ENCODE measurements at places on chromosomes 12 and 14.

GRCh38 chr12:99522456-99522855 is 125.1 kb upstream of the GARIN6 start:
- DNase-seq = no peak

DNA sequence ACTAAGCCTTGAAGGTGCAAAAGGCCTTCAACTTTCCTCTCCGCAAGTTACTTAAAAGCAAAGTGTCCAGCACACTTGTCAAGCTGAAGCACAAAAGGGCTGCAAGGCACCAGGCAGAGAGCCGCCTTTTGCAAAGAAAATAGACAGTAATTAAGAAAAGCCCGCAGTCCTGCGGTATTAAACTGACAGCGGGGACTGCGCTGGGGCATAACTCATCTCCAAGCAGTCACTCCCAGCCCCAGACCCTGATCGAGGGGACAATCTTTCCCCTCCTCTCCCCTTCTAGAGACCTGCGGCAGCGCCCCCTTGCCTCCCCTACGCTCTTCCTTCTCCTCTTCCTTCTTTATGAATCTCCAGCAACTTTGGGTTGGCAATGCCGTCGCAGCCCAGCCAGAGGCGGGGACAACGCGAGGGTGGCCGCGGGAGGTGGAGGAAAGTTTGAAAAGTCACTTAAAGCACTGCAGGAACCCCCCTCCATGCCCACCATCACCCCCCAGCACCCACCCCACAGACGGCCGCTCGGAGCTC is 200.9 kb upstream of the CAND1 start:
- no peak for DNase-seq

- DNase-seq = no peak
These were observed 61.0 kb downstream of the SRGAP1 start for GRCh38 chr12:63905544-63905943.

- DNase-seq = no peak
These were observed 9.5 kb downstream of the BTG1 start for GRCh38 chr12:92136026-92136730.

GRCh38 chr12:15059123-15059522 is 86.3 kb downstream of the PDE6H start:
- no peak for DNase-seq

DNA sequence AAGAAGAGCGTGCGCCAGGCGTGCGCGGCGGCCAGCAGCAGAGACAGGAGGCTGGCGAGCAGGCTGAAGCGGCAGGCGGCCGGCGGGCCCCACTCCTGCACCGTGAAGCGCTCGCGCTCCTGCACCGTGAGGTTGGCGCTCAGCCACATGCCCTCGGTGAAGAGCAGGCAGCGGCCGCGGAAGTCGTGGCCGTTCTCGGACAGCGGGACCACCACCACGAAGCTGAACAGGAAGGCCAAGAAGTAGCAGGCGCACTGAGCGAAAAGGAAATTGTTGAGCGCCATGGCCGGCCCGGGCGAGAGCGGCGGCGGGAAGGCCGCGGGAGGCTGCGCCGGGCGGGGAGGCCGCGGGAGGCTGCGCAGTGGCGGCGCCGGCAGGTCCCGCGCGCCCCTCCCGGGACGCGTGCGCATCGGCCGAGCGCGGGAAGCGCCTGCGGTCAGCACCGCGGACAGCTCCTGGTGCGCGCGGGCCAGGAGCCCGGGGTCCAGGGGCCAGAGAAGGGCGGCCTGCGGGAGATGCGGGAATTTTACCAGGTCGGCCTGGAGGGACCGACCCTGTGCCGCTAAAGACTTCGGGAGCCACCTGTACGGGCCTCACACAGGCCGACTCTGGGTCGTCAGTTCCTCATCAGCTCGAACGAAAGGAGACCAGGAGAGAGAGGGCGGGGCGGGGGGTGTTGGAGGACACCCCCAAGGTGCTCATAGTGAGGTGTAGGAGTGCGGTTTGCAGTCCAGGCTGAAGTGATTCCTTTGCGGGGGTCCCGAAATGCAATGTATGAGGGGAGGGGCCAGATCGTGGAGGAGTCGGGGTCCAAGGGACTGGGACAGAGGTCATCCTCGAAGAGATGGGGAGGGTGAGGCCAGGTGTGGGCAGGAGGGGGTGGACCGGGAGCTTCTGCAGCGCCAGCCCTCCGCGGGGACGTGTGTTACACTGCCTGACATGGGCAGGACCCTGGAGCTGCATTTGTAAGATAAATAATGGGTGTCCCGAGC is at the start of gene TMEM179:
TSS of gene TMEM179 (minus strand) at position 315 of the 992 bp plus-strand sequence. CDS start at position 284, 31 bp downstream.
- DNase-seq = peak; percentile 14

GRCh38 chr14:28381656-28382055 is 384.9 kb upstream of the FOXG1 start:
- no peak for DNase-seq

DNA sequence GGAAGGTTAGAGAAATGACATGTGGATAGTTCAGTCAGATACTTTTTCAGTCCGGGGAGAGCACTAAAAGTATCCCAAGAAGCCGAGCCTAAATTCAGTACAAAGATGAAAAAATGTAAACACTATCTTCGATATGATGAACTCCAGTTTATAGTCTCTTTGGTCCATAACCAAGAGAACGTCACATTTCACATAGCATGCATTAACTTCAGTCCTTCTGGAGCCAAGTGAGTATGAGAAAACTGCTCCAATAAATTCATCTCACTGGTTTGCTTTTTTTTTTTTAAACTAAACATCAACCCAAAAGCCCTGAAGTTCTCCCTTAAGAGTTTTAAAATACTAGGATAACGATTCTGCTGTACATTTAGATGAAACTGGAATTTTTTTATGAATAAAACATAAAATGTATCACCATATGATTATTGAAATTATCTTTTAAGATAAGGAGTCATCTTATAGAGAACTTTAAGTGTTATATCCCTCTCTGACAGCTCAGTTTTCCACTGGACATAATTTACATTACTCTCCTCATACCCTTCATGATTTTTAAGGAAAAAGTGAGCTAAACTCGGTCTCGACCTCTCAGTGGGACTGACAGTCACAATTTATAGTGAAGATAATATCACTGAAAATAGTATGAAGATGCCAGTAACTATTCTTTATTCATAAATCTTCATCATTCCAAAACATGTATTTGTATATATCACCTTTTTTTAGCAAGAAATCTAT is 841.5 kb upstream of the FLRT2 start:
- no peak for DNase-seq

DNA sequence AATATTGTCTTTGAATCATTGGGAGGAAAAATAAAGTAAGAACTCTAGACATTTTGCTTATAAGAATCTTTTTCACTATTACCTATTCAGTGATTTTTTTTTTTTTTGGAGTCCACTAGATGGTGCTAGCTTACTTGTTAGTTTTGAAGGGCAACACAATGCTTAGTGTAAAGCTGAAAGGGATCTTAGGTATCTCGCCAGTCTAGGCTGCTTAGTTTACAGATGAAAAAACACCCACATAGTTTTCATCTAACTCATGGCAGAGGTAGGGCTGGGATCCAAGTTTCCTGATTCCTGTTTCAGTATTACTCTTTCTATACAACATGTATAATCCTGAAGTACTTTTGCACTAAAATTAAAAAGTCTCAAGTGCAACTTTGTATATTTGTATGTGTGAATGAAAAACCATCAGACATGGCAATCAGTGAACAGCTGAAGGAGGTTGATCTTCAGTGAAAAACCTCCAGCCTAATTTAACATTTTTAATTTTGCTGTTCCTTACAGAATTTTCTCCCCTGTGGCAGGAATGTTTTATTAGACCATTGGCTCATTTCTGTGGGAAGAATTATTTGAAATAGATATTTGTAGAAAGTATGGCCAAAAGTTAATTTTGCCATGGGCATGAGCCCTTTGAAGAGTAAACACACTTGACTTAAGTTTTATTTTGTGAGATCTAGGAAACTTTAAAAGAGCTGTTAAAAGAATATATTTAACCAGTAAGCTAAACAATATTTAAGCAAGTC is 40.7 kb downstream of the LRRIQ1 start:
- DNase-seq = no peak

- no peak for DNase-seq
These were observed 21.8 kb upstream of the EGLN3 start for GRCh38 chr14:33972583-33973081.

DNA sequence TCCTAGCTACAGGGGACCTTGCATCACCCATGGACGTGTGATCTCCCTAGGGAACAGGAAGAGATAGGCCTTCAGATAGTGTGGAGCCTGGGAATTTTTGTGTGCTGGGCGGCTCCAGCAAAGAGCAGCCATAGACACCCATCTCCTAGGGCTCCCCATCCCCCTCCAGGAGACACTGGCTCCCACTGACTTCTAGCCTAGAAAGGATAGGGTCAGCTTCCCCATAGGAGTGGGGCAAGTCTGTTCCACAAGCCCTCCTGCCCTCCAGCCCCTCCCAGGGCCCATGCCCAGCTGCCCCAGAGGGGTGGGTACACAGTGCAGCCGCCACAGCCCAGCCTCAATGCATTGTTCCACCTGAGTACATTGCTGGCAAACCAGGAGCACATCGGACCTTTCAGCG is 16.5 kb upstream of the LALBA start:
- DNase-seq = no peak

DNA sequence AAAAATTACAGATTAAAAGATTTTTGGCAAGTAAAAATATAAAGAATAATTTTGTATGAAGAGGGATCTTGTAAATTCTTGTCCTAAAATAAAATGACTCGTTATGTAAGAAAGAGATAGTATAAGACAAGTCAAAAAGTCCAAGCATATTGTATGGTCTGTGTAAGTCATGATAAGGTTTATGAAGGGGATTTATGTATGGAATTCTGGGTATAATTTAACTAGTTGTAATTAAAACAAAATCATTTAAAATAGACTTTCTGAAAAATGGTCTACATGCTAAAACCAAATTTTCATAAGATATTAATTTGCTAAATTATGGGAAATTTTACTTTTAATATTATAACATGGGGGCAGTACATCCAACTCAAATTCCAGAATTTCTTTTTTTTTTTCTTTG is 17.6 kb upstream of the PEX5 start:
- DNase-seq = no peak

GRCh38 chr12:51388846-51389245 is 2.4 kb downstream of the GALNT6 start:
- no peak for DNase-seq

- DNase-seq = no peak
These were observed 14.0 kb downstream of the BRF1 start for GRCh38 chr14:105286759-105287144.

GRCh38 chr12:65656891-65657351 is 167.4 kb upstream of the HMGA2 start:
- no peak for DNase-seq

DNA sequence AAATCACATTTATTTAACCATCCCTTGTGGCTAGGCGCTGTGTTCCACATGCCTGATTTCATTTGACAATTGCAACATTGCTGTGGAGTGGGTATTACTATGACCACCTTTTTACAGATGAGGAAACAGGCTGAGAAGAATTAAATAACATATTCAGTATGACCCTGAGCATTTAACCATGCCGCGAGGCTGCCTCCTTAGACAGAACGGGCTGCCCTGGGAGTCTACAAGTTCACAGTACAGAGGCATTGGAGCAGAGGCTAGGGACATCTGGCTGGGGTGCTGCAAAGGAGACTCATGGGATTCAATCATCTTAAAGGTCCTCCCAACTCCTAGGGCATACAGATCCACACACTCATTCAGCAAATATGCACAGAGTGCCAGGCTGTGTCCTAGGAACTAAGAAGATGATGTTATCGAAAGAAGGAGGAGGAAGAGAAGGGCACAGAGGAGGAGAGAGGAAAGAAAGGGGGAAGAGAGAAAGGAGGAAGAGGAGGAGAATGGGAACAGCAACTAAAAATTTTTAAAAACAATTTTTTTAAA is 164.7 kb upstream of the CCND2 start:
- DNase-seq = no peak

DNA sequence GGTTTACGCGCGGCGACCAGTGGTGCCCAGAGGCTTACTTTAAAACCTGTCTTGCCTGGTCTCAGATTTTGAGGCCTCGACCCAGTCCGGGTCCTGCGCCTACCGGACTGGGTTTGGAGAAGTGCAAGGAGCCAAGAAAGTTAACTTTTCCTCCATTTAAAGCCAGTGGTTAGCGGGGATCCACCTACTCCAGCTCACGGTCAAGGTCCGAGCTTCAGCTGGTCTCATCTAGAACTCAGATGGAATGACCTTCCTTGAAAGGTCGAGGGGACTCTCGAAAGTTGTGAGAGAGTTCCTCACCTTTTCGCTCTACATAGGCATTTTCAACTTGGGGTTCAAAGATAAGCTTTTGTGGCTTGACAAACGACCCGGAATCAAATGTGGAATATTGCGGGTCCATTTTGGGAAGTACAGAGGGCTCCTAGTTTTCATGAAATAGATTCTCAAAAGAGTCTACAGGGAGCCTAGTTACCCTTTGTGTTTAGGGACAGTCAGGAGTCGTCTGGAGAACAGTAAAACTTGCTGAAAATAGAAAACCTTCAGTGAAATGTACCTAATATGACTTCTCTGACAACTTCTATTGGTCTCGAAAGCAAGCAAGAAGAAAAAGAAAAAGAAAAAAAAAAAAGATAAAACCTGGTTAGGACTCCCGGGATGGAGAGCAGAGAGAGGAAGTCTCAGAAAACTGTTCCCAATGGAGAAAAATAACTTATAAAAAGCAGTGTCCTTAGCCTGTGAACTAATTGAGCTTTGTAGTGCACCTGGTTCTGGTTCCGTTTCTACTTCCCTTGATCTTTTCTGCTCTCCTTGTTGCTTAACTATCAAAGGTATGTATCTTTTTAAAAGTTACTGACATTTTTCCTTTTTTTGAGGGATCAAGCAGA is 1.4 kb downstream of the KCNMB4 start:
- DNase-seq = no peak

- no peak for DNase-seq
These were observed 35.8 kb downstream of the SOCS2 start for GRCh38 chr12:93608313-93608712.

- peak; percentile 67 for DNase-seq
These were observed at the start of gene C14orf93 for GRCh38 chr14:23009939-23010726. TSS of gene C14orf93 (minus strand) at chr14:23010143. CDS start at chr14:22999023, 11,120 bp downstream.

DNA sequence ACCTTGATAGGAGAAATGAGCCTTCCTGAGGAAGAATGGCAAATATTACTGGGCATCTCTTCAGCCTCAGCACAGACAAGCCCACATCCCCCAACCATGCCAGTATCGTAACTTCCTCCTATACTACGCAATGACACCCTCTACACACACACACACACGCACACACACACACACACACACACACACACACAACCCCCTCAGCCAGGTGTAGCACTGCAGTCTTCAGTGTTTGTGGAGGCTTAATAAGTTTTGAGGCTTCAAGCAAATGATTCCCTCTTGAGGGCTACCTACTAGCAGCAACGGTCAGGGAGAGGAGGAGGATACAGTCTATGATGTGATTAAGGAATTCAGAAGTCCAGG is 1.6 kb downstream of the DGKA start:
- no peak for DNase-seq

DNA sequence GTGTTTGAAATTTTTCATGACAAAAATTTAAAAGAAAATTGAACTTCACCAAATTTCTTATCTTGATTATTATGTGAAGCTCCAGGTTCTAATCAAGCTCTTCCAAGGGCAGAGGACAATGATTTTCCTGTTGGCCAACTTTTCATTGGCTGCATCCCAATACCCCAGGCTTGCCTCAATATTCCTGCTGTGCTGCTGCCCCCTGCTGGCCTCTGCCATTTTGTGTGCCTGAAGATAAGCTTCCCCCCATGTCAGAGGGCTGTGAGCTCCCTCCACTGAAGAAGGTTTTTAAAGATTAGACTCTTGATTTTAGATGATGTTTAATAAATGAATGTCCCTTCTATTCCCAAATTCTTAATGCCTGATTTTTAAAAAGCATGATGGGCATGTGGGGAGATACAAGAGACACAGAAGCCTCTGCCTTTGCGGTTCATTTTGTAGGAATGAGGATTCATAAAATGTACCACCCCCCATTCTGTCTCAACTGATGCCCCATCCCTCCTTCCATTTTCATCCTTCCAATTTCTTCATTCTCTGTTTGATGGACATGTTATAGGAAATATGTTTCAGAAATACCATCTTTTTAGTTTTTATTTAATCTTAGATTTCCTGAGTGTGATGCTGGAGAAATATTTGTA is 76.7 kb upstream of the RGS6 start:
- peak; percentile 43 for DNase-seq
